ENCODE measurements at places on chromosomes 7 and 10.

GRCh38 chr7:91367812-91368578 lies 103.8 kb downstream of the FZD1 start:
- no peak for DNase-seq

DNA sequence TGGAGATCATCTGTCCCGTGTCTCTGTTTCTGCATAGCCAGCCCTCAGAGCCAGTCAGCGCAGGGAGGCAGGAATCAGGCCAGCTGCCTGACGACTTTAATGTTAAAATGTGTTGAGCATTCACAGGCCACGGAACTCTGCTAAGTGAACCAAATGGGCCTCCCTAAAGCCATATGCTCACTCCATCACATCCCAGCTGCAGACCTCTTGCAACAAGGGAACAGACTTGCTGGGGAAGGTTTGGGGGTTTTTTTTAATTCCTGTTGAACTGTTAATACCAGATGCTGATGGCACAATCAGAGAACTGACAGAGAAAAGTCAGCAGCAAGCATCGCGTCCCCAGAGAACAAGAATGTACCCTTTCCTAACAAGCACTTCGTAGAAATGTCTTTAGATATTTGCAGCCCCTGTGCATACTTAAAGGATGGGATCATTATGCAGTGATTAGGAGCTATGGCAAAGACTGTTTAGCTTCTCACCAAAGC lies 900.4 kb upstream of the AUTS2 start:
- no peak for DNase-seq

GRCh38 chr10:43340619-43341018 lies 30.8 kb upstream of the FXYD4 start:
- DNase-seq, result no peak

DNA sequence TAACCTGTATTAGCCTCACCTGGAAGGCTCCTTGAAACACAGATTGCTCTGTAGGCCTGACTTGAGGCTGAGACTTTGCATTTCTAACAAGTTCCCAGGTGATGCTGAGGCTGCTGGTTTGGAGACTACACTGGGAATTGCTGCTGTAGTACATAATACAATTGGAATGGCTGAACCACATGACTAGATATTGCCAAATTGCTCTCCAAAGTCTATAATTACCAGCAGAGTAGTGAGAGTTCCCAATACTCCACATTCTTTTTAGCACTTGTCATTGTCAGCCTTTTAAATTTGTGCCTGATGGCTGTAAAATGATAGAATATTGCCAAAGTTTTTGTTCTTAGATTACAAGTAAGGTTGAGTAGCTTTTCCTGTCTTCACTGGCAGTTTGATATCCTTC lies 39.9 kb downstream of the PLEKHA8 start:
- DNase-seq, result peak; percentile 91

DNA sequence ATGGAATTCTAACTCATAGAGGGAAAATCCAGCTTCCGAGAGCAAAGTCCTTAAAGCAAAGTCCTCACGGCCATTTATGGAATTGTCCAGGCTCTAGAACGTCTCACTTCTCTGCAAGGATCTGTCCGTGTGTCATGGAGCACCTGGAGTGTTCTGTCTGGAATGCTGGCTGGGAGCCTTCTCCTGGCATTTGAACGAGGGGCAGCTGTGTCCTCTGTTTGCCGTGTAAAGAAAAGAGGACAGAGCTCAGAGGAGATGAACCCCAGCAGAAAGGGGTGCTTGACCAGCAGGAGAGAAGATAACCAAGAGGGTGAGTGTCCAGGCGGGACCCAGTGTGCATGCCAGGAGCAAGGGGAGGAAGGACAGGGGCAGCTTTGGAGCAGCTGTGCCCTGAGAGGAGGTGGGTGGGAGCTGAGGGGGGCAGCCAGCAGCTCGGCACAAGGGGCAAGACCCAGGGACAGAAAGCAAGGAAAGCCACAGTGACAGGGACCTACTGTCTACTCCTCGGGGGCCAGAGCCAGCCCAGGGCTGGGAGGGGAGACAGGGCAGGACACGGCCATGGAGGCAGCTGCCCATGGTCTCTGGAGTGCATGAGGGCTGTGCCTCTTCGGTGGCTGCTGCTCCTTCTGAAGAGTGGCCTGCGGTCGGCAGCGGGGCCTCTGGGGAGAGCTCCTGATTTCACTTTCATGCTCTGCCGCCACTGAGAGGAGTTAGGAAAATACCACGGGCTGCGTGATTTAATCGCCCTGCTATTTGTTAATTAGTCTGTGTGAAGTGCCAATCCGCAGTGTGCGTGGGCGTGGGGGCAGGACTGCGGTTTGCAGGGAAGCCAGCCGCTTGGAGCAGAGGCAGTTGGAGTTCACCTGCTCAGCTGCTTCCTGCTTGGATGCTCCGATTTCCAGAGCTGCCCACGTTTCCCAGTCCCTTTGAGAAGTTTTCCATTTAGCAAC lies 149.3 kb upstream of the SHH start:
- DNase-seq, result peak; percentile 66

Data from iris pigment epithelial cell (primary cell).